ENCODE measurements at places on chromosomes 5 and 9. TPM values are rescaled to one million over a fixed set of nuclear protein-coding genes. Genes with fewer than 3 reads are reported as not detected.

The EQTN gene
- not detected for total RNA-seq

The PCDHB15 gene
- 6.2 TPM for total RNA-seq

GRCh38 chr9:113673726-113674125 is 202.4 kb upstream of the ZNF618 start:
- no peak for DNase-seq

The ZNF883 gene
- total RNA-seq = 2.2 TPM

The MRPL36 gene
- 55.3 TPM for total RNA-seq

The INSL6 gene
- total RNA-seq = not detected

- no peak for DNase-seq
Measured at GRCh38 chr5:172971482-172971881, 12.1 kb upstream of the ATP6V0E1 start.

DNA sequence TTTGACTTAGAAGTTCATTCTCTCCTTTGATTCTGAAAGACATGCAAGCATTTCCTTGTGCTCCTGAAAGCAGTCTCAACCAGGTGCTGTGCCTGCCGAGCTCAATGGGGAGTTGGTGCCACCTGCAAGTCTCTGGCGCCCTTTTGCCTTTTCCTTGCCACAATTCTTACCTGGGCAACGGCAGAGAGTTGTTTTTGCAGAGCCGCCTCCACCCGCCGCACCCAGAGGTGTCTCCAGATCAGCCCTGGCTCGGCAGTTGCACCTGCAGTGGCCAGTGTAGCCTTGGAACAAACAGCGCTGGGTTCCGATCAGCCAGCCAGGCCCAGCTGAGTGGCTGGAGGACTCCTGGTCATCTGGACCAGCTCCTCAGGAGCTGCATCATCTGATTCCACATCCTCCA is 262.9 kb downstream of the IRX2 start:
- no peak for DNase-seq

DNA sequence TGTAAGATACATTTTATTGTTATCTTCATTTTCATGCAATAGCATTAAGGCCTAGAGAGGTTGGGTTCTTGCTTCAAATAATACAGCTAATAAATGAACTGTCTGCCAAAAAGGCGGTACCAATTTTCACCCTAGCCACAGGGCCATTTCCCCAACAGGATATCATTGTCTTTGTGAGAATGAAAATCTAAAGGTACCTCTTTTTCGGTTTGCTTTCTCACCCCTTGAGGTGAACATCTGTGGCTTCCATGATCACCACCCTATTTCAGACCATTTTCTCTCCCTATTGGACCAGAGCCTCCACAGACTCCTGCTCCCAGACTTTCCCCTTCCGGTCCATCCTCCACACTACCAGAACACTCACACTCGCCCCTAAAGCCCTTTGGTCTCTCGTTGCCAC is 60.2 kb downstream of the SFXN1 start:
- no peak for DNase-seq

DNA sequence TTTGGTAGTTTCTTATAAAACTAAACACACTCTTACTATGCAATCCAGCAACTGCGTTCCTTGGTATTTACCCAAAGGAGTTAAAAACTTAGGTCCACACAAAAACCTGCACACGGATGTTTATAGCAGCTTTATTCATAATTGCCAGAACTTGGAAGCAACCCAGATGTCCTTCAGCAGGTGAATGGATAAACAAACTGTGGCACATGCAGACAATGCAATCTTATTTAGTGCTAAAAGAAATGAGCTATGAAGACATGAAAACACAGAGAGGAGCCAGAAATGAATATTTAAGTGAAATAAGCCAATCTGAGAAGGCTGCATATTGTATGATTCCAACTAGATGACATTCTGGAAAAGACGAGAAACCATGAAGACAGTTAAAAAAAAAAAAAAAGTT is 10.7 kb downstream of the WNK2 start:
- DNase-seq = no peak

The ZDHHC11B gene
- 5.1 TPM for total RNA-seq

DNA sequence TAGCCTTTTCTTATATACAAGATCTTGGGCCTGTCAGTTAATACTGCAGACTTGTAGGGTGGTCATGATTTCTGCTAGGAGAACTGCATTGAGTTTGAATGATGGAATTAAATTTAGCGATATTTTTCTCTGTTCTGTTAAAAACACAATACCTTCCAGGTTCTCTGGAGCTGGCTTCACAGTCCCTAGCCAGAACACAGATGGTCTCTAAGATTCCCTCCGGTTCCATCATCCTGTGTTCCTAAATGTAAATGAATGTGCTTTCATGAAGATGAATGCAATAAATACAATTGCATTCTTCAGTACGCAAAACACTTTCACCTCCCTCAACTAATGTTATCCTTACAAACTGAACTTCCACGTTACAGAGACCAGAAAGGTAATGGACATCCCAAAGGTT is 264.9 kb downstream of the ASTN2 start:
- DNase-seq = no peak

DNA sequence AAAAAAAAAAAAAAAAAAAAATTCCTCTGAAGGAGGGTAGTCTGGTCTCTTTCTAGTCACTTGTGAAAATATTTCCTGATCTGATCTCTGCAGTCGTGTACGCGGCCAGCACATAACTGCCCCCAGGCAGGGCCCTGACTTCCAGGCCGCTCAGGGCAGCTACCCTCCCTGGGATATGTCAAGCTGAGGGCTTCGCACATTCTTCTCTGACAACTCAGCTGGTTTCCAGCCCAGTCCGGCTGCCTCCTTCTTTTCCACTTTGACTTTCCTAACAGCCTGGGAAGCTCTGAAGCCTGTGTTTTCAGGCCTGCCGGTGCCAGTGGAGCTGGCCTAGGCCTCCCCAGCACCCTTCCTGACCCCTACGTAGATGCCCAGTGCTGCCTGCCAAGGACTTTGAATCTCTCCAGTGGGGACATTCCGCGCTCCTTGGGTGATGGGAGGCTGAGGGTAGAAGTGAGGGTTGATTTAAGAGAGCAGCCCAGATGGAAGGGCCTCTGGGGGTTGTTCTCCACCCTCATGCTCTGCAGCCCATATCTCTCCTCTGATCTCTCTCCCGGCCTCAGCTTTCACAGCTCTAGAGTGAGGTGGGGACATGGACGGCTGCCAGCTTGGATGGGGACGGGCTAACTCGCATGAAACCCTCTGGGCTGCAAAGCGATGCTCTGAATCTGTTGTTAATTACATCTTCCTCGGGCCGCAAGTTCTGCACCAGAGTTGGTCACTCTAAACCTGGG is 20.7 kb downstream of the COL5A1 start:
- DNase-seq = peak; percentile 72

The PITX1 gene
- total RNA-seq = not detected

GRCh38 chr9:93658184-93658925 is 82.0 kb downstream of the PHF2 start:
- no peak for DNase-seq

GRCh38 chr9:136865768-136866103 is 372 bp downstream of the EDF1 start:
- peak; percentile 49 for DNase-seq

GRCh38 chr5:36743891-36744772 is 132.4 kb upstream of the NIPBL start:
- DNase-seq = peak; percentile 46

- DNase-seq = no peak
Measured at GRCh38 chr5:93874491-93874890, 133.1 kb upstream of the POU5F2 start.

GRCh38 chr5:150181766-150182545 is 7.9 kb upstream of the SLC6A7 start:
- DNase-seq = no peak

DNA sequence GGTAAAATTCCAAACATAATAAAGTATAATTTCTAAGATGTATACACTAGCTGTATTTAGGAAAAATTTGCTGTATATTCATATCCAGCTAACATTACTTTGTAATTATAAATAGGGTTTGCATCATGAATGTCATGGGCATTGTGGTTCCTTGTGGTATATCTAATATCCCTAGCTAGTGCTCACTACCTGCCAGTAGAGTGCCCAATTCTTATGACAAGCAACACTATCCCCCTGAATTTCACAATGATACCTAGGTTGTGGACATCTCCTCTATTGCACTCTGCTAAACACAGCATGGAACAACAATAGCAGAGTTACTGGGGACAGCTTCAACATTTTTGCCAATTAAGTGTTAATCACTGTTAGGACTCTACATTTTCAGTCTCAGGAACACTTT is 1656.5 kb downstream of the EFNA5 start:
- DNase-seq = no peak

DNA sequence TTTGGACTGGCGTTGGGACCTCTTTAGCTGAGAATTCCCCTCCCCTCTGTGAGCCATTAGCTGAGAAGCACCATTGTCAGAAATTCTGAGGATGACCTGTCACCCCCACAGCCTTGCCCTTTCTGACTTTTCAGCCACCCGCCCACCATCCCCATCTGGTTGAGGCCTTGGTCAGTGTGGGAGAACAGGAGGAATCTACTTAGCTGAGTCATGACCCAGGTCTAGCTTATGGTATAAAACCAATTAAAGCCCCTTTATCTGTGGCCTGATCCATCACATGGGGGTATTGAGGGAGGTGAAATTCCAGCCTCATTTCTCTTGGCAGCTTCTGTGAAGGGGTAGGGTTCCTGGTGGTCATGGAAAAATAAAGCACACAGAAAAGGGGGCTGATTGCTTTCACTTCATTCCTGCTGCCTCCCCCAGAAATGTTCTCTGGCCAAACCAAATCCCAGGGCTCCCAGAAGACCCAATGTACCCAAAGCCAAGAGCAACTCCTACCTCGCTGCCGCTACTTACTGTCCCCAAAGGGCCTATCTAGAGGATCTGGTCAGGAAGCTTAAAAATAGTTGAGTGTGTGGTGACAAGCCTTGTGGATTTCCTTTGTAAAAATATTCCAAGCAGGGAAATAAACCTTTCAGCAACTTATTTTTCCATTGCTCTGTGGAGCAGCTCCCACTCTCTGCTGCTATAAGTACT is 174.8 kb upstream of the TNC start:
- DNase-seq = peak; percentile 38

The NR6A1 gene
- total RNA-seq = 1.6 TPM

Data from heart left ventricle (tissue), 16 donors.